Left cardiac atrium (tissue), 4 donors: ENCODE measurements at places on chromosomes 5 and 9. TPM values are rescaled to one million over a fixed set of nuclear protein-coding genes. Genes with fewer than 3 reads are reported as not detected.

DNA sequence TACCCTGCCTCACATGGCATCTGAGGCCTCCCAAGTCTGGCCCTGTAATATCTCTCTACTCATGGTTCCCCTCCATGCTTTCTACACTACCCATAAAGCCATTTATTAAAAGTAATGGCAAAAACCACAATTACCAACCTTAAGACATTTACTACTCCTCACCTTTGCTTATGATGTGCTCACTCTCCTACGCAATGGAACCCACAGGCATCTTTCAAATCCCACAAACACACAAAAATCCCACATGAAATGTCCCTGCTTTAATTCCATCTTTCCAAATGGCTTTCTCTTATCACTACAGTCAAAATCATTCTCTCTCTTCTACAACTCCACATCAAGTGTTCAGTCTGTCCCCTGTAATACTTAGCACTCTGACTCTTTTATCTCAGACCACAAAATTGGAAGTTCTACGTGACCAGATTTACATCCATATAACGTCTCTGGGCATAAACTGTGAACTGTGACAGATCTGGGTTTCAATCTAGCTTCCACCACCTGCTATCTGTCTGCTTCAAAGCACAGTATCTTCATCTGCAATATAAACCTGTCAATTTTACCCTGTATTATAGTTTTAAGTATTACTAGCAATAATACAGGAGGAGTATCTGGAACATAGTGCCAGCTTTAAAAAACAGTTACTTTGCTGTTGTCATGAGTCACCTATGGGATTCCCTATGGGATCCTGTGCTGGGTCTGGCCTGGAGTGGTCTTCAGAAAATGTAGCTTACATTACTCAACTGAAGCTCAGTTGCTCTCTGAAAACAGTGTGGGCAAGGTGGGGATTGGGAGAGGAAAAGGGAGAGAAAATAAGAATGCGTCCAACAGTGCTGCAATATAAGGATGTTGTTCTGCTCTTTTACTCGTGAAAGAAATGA is 137.1 kb upstream of the TRIM32 start:
- no peak for DNase-seq

- DNase-seq, result no peak
Observed at GRCh38 chr9:5489630-5490490, 20.5 kb upstream of the PDCD1LG2 start.

- DNase-seq, result no peak
Observed at GRCh38 chr9:972501-973294, 3.8 kb upstream of the DMRT3 start.

- DNase-seq, result no peak
Observed at GRCh38 chr5:14528926-14529325, 52.7 kb upstream of the OTULINL start.

DNA sequence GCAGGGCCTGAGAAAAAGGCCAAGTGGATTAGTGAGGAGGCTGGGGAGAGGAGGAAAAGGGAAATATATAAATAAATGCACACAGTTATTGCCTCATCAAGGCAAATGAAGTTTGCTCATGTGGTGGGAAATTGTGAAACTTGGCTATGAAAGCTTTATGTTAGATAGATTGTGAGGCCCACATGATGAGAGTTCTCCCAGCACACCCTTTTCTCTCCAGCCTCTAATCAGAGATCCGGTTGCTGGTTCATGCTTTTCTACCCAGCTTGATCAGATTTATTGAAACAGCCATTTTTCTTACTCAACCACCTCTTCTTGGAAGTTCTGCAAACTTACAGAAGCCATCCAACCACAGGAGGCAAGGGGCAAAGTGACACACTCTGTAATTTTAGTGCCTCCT is 125.8 kb upstream of the KLF4 start:
- DNase-seq, result no peak

- no peak for DNase-seq
Observed at GRCh38 chr5:168658394-168658793, 79.2 kb upstream of the PANK3 start.

DNA sequence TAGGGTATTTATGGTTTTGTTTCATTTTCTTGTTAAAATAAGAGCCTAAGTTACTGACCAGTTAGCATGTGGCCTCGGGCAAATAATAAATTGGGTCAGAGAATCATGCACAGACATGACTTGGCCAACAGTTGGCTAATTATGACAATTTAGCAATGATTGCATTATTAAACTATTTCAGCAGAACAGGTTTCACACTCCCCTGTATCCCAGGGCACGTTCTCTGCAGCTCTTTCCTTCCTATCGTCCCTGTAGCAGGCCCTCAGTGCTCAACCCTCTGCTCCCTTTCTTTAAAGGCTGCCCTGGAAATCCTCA is 167.9 kb downstream of the TSSK1B start:
- DNase-seq, result no peak

- DNase-seq, result no peak
Observed at GRCh38 chr9:123637945-123638634, 282.1 kb downstream of the CRB2 start.

GRCh38 chr5:77306531-77306930 is 96.1 kb downstream of the PDE8B start:
- DNase-seq, result no peak

GRCh38 chr9:72200452-72200851 is 51.2 kb downstream of the GDA start:
- DNase-seq, result no peak

- no peak for DNase-seq
Observed at GRCh38 chr9:2180154-2180553, 165.0 kb downstream of the SMARCA2 start.

- DNase-seq, result no peak
Observed at GRCh38 chr9:124786881-124787573, 10.1 kb downstream of the OLFML2A start.

DNA sequence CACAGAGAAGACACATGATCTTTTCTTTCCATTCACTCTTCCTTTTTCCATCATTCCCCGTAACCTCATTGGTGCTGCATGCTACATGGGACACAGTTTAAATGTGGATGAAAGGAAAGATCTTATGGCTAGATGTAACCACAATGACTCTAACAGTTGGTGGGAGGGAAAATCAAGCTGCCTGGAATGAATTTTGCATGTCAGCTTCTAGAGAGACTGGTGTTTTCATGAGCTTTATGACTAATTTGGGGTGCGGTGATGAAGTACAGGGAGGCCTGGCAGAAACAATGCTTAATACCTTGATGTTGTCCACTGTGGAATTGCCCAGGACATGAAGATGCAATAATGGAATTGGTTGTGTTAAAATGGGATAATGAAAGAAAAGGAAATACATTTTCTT is 55.9 kb upstream of the MYO10 start:
- DNase-seq, result no peak

- DNase-seq, result no peak
Observed at GRCh38 chr5:6746244-6746643, 33.0 kb downstream of the TENT4A start.

- no peak for DNase-seq
Observed at GRCh38 chr9:132099741-132100407, 20.2 kb upstream of the MED27 start.

DNA sequence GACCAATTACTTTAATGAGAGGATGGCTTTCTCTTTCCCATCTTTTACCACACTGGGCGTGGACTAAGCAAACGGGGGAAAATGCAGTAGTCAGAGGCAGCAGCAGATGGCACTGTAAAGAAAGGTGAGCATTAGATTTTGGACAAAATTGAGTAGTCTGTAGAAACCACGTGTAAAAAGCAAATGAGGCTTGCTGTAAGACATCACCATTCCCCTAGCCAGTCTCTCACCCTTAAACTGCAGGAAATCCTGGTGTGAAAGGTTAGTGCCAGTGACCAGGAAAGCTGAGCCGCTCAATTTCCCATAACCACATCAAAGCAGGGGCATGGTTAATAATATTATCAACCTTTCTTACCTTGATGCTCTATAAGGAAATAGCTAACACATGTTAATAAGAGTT is 31.8 kb downstream of the SPATA31C2 start:
- no peak for DNase-seq

DNA sequence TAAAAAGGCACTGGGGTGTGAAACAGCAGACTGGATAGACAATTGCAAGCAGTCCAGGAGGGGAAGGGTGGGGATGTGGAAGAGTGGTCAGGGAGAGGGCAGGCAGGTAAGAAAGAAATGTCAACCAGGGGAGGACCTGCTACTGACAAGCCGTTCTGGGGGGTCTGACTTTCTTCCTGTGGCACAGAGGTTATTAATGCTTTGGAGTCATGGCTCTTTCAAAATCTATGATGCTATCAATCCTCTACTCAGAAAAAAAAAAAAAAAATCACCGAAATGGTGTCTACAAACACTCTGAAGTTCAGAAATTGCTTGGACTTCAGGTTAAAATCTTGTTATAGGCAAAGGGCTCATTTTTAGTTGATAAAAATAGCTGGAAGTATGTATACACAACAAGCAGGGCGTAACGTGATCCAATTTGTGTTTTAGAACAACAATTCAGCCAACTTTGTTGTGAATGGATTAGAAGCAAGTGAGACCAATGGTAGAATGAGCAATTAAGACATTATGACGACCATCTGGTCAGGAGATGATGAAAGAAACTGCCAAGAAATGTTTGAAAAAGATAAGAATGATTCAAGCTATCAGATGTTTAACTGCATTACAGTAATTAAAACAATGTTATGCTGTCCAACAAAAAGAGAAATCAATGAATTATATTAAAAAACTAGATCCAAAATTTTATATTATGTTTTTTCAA is 255.2 kb downstream of the DEPDC1B start:
- no peak for DNase-seq

DNA sequence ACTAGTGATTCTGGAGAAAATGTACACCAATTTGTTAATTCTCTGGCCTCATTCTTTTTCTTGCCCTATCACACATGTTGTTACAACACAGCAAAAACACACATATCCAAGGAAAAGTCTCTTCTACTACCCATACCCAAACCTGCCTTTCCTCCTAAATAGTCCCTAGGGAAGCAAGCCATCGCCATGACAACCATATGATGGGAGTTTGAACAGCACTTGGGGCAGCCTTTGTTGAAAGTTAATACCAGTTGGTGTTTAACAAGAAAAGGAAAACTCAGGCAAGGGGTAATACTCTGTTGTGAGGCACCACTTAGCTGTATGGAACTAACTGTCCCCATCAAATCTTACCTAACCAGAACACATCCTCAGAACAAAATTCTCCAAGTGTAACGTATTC is 1.7 kb downstream of the TRPM3 start:
- DNase-seq, result no peak

GRCh38 chr5:34790069-34790468 is 48.9 kb upstream of the TTC23L start:
- no peak for DNase-seq

- DNase-seq, result no peak
Observed at GRCh38 chr9:123749580-123750202, 180.2 kb downstream of the DENND1A start.

GRCh38 chr5:4627929-4628328 is 512.2 kb upstream of the ADAMTS16 start:
- no peak for DNase-seq

GRCh38 chr5:144108131-144108530 is 62.3 kb downstream of the YIPF5 start:
- no peak for DNase-seq

GRCh38 chr5:178413988-178414387 is 176.2 kb downstream of the COL23A1 start:
- DNase-seq, result no peak

DNA sequence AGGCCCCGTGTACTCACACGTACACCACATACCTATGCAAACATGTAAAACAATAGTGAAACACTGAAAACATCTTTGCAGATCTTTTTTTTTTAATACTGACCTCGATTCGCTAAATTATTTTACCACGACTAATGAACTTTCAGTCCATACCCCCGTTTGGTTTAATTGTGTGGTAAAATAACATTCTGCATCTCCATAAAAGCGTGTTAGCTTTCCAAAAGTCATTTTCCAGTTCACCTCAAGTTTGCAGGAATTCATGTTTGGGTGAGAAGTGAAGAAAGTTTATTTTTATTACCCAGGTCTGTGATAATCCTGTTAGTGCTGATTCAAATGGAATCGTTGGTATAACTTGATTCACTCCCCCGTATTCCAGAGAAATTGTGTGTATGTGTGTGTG is 652 bp downstream of the ARSK start:
- DNase-seq, result no peak

DNA sequence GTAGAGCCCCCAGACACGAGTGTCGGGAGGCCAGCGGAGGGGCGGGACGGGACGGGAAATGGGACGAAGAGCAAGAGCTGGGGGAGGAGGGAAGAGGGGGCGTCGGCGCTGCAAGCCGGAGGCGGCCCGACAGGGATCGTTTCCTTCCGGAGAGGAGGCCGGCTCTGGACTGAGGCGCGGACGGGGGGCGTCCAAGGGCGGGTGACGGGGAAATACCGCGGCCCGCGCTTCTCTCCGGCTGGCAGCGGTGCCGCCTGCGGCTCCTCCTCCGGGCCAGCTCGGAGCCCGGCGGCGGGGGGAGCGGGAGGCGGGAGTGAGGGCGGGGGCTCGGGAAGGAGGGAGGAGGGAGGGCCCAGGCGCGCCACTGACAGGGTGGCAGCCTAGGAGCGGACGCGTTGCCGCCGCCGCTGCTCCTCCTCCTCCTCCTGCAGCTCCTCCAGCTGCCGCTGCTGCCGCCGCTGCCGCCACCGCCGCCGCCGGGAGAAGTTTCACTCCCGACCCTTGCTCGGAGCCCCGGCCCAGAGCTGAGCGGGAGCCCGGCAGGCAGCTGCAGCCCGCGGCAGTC is at the start of gene CHSY3:
TSS of gene CHSY3 (plus strand) at position 364 of the 565 bp plus-strand sequence.
- DNase-seq, result peak; percentile 89

- DNase-seq, result no peak
Observed at GRCh38 chr9:88829276-88829675, 162.0 kb upstream of the S1PR3 start.

The C9 gene
- not detected for total RNA-seq

The AUH gene
- total RNA-seq, result 22.1 TPM

The PCDHB13 gene
- 3.5 TPM for total RNA-seq

The BARHL1 gene
- total RNA-seq, result not detected

The C9orf43 gene
- total RNA-seq, result 0.21 TPM

The IL4 gene
- total RNA-seq, result not detected

The MARCOL gene
- total RNA-seq, result not detected
